Activated CD4-positive, CD25-positive, alpha-beta regulatory T cell treated with anti-CD3 and anti-CD28 coated beads, Interleukin-2, amount 50 U/mL, for 72 hours (primary cell): ENCODE measurements at places on chromosomes 4 and X.

GRCh38 chrX:31165241-31166035, 93.6 kb upstream of the FTHL17 start:
- no peak for DNase-seq

DNA sequence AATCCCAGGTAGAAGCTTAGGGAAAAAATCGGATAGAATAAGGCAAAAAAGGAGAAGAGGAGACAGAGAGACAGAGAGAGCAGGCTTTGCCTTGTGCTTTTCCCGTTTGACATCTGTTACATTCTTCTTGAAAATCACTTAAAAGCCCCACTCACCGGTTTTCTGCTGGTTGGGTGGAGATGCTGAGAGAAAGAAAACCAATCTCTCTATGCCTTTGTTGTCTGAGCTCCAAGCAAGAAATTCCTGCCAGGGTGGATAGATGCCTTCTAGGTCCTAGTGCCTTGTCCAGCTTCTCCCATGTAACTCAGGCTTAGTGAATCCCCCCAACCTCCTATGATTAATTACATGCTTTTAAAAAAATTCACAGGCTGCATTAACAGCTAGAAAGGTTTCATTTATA, at the start of gene DCX:
Gene DCX, minus strand, starts transcription at position 210 of the 400 bp plus-strand sequence. CDS start 1,794 bp downstream, outside the sequence.
- no peak for DNase-seq

DNA sequence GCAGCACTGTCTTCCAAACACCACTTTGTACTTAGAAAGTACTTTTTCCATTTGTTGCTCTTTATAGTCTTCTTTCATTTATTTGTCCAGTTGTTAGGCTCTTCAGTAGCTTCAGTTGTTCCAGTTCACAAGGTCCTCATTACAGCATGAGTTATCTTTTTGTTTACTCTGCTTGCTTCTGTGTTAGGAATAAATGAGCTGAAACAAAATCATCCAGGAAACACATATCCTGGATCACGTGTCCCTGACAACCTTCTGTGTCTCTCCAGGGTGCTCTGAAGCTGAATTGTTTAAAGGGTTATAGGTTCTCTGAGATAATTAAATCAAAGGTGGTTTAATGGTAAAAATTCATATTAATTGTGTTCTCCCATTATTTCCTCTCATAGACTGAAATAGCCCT, 19.9 kb upstream of the KLHL8 start:
- DNase-seq, result no peak

- DNase-seq, result no peak
These were observed 30.4 kb upstream of the WDR44 start for GRCh38 chrX:118315529-118315928.

DNA sequence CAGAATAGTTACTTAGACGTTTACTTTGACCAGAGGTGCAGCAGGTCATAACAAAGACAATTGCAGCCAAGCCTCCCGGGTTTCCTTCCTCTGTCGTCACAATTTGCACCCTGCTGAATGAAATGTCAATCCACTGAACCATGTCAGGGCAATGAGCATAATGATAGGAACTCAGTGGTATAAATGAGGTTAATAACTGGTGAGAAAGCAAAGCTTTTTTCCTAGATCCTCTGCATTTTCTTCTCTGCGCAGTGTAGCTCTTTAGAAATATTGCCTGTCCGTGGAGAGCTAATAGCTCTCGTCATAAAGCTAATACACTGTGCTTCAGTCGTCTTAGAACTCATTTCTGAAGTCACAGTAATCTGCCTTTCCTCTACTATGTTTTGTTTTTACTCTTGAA, 1960.1 kb upstream of the ADGRL3 start:
- no peak for DNase-seq

DNA sequence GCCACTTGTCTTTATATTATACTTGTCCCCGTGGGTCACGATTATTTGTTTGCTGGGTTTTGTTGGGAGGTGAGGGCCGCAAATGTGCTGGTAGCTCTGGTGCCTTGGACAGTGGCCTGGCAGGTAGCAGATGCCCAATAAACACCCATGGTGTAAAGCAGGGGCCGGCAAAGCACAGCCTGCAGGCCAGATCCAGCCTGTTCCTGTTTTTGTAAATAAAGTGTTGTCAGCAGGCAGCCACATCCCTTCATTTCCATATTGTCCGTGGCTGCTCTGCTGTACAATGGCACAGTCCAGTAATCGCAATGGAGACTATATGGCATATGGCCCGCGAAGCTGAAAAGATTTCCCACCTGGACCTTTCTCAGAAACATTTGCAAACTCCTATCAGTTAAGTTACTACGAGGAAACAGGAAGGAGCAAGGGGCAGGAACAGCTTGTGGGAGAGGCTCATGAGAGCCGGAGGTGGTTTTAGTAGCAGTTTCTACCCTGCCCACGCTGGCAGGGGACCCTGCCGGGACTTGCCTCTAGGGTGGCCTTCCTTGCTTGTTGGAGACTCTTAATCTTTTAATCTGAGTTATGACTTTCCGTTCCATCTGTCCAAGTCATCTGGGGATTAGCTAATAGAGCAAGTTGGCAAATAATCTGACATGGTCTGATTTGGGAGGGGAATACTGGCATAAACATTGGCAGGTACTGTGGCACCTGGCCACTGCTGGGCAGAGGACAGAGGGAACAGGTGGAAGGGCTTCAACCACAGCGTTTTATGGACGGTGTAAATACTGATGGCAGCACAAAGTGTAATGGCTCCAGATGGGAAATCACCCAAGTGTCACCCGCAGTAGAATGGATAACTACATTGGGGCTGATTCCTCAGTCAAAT, 19.6 kb downstream of the CLCN4 start:
- DNase-seq, result no peak

DNA sequence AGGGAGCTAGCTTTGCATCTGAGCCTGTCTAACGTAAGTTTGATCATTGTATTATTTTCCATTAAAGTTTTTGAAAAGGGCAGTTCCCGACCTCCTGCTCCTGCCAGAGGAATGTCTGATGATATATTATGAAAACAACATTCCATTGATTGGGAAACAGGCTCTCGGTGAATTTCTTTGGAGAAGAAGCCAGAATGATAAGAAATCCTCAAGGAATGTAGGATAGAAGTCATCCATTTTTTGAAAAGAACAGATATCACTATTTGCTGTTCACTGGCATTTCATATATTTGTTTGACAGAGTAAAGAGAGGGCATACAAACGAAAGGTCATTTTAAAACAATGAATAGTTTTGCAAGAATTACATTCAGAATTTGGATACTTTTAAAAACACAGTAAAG, 781.0 kb upstream of the HTR2C start:
- DNase-seq, result no peak

GRCh38 chrX:110125446-110126162, 122.7 kb downstream of the TMEM164 start:
- DNase-seq, result no peak

GRCh38 chrX:40471965-40472648, 108.7 kb upstream of the ATP6AP2 start:
- no peak for DNase-seq

- DNase-seq, result no peak
These were observed 57.5 kb downstream of the OPHN1 start for GRCh38 chrX:68375803-68376202.

DNA sequence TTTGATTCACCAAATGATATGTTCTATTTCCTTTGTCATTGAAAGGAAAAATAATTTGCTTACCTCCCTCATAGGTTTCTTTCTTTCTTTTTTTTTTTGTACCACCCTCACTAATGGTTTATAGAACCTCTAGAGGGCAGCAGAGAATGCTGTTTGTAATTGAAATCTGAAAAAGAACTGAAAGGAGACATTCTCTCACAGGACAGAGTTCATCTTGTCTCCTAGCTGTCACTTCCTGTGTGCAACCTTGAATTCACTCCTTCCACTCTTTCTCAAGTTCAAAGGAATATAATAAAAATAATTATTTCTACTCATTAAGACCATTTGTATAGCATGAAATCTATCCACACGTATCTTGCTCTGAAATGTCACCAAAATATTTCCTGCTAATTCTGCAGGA, 51.0 kb downstream of the GUCY1B1 start:
- DNase-seq, result no peak

GRCh38 chr4:93342738-93343137, 485.8 kb upstream of the ATOH1 start:
- DNase-seq, result no peak

DNA sequence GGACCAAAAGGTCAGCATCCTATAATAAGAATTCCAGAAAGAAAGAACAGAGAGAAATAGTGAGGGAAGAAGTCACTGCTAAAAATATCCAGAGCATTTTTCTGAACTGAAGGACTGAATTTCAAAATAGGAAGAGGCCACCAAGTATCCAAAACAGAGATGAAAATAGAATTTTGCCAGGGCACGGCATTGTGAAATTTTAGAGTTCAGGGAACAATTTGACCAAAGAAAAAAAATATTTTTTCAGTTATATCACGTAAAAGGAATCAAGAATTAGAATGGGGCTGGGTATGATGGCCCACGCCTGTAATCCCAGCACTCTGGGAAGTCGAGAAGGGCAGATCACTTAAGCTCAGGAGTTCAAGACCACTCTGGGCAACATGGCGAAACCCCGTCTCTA, 65.4 kb downstream of the FGFBP1 start:
- DNase-seq, result no peak

- DNase-seq, result no peak
These were observed 73.4 kb upstream of the EDNRA start for GRCh38 chr4:147407261-147408045.

DNA sequence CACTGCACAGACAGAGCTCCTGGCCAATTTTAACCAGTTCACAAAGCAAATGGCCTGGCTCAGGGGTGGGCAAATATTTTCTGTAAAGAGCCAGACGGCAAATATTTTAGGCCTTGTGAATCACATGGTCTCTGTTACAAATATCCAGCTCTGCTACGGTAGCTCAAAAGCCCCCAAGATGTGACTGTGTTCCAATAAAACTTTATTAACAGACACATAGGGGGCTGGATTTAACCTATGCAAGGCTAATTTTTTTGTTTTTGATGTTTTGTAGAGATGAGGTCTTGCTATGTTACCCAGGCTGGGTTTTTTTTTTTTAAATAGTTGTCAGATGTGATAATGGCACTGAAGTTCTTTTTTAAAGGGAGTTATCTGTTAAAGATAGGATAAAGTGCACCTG, 65.4 kb downstream of the PRKX start:
- DNase-seq, result no peak

GRCh38 chr4:161208564-161208963, 955.2 kb downstream of the FSTL5 start:
- DNase-seq, result no peak

GRCh38 chr4:40246011-40246900, 49.4 kb downstream of the RHOH start:
- no peak for DNase-seq

DNA sequence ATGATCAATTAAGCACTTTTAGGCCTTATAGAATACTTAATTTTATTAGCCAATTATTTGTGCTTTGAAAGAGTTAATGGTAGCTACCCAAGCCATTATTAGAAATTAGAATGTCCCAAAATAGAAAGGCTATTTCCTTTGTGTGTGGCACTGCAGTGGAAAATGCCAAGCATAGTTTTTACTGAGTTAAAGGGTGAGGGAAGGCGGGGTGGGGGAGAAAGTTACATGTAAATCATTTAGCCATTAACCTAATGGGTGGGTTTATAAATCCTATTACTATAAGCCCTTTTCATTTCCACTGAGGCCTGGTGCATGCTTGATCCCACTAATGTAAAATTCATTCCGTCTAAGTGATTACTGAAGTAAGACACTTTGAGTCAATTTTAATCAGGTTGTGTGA, 105.8 kb downstream of the POLA1 start:
- no peak for DNase-seq

GRCh38 chrX:136185401-136186022, 38.2 kb downstream of the FHL1 start:
- no peak for DNase-seq

DNA sequence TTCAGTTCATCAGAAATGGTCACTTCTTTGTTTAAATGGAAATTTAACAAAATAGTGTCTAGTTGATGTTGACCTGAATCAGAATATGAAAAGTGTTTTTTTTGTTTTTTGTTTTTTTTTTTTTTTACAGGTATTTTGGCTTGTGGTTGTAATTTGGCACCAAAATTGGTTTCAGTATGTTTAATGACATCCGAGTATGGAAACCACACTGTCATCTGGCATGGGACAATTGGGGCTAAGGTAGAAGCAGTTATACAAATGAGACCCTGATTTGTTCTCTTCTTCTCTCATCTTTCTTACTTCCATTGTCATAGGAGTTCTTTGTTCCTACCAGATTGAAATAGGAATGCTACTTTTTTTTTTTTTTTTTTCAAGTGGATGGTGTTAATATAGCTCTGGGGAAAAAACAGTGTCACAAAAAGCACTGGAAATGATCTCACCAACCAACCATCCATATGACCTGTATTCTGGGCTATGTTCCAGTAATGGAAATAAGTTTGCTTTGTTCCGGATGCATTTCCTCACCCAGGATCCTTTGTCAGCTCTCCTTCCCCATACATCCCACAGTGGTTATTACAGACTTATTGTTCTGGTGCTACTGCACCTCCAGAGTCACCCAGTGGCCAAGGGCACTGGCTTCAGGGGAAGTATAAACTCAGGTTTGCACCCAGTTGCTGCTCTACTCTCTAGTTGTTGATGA, 95.8 kb downstream of the ATXN3L start:
- no peak for DNase-seq

DNA sequence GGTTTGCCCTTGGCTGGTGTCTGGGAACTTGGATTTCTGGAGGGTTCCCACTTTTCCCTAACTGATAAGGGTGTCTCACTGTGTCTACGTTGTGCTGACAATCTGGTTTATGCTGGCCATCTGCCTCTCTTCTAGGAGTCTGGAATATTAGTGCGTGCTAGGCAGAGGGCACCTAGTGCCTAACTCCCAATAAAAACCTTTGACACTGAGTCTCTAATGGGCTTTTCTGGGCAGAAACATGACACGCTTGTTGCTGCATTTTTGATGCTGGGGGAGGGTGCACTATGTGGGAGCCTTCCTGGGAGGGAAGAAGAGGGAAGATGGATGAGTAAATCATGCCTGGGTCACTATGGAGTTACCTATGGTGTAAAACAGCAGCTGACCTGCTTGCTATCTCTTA, 16.3 kb upstream of the ZNF41 start:
- DNase-seq, result no peak

- no peak for DNase-seq
These were observed 266.6 kb downstream of the ZNF674 start for GRCh38 chrX:46278572-46278971.

- DNase-seq, result no peak
These were observed 697.3 kb downstream of the CCSER1 start for GRCh38 chr4:90824266-90825150.

- no peak for DNase-seq
These were observed 485 bp downstream of the AADAT start for GRCh38 chr4:170089274-170089667.

DNA sequence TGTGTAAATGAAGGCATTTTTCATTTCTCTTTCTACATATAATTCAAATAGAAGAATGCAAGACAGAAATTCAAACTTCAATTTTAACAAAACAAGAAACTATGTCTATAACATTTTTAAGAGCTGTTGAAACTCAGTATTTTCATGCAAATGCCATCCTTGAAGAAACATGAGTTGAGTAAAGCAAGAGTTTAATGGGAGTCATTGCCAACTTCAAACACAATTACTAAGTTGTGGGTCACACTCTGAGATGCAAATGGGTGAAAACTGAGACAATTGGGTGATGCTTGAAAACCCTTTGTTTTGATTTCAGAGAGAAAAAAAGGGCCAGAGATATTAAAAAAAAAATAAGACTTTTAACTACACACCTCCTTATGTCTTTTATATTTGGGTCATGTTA, 865.9 kb downstream of the FAT4 start:
- DNase-seq, result no peak
